ENCODE measurements at places on chromosomes 5 and 9. TPM values are rescaled to one million over a fixed set of nuclear protein-coding genes. Genes with fewer than 3 reads are reported as not detected.

PCDHB3 gene
- 4.1 TPM for total RNA-seq

FAM163B gene
- total RNA-seq = not detected

C1QTNF2 gene
- 2.8 TPM for total RNA-seq

DMRT3 gene
- not detected for total RNA-seq

BNC2 gene
- total RNA-seq = 18.6 TPM

RAB3C gene
- 1.2 TPM for total RNA-seq

UGCG gene
- 68.5 TPM for total RNA-seq

FIBCD1 gene
- total RNA-seq = 3.3 TPM

RGS7BP gene
- 0.94 TPM for total RNA-seq

CMYA5 gene
- 1.1 TPM for total RNA-seq

DNA sequence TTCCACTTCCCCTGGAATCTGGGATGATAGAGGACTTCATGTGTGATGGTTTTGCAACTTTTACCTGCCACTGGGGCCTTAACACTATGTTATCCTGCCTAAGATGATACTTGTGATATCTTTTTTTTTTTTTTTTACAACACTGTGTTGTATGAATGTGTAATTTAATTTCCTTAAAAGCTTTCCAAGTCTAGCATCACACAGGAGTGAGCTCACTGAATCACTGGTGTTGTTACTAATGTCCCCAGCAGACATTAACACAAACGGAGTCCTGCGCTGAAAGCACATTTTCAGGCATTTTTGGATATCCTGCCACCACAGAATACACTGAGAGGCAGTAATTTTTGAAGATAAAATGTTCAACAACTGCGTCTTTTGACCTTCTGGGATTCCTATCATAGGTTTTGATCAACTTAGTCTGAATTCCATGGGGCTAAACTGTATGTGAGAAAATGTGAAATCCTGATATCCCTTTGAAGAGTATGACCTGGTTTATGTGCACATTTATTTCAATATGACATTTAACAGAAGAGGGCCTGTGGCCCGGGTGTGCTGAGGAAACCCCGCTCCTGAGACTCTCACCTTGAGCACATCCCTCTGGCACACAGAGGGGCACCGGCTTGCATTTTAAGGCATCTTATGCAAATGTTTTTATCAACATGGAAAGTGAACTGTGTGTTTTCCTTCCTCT is 118.0 kb downstream of the FSTL4 start:
- DNase-seq = no peak
- no peaks in the 10 kb centered on the region for H3K27me3 ChIP-seq
- H3K4me1 ChIP-seq = no peaks in the 10 kb centered on the region

GRCh38 chr5:103519550-103519949 is 43.0 kb downstream of the NUDT12 start:
- DNase-seq = no peak
- H3K36me3 ChIP-seq = no peaks in the 10 kb centered on the region
- H3K4me1 ChIP-seq = no peaks in the 10 kb centered on the region
- H3K27ac ChIP-seq = no peak overlapping the region
- H3K4me3 ChIP-seq = no peak overlapping the region

DNA sequence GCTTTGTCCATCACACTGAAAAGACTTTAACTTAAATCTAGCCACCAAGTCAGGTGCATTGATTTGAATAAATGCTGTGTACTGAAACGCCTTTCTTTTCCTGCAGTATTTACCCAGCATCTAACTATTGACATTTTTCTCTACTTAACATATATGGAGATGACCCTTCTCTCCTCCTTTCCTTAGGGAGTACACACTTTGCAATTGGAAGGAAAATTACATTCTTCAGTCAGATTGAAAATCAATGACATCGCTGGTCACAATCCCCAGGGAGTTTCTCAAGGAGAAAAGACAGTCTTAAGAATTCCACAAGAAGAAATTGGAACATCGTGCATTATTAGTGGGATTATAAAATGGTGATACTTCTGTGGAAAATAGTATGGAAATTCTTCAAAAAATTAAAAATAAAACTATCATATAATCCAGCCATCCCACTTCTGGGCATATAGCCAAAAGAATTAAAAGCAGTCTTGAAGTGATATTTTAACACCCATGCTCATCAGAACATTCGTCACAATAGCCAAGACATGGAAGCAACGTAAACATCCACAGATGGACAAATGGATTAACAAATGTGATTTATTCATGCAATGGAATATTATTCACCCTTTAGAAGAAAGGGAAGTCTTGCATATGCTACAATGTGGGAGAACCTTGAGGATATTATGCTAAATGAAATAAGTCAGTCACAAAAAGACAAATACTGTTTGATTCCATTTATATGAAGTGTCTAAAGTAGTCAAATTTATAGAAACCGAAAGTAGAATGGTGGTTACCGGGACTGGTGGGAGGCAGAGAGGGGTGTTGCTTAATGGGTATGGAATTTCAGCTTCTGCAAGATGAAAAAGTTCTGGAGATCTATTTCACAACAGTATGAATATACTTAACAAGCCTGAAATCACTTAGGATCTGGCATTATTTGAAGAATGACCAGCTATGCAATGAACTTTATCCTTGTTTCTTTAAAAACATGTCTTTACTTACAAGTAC is 14.3 kb upstream of the FREM1 start:
- no peak for DNase-seq
- no peaks in the 10 kb centered on the region for H3K4me1 ChIP-seq
- no peak overlapping the region for H3K27ac ChIP-seq
- H3K36me3 ChIP-seq = no peaks in the 10 kb centered on the region

GRCh38 chr9:10265153-10265631 is 347.6 kb downstream of the PTPRD start:
- H3K27ac ChIP-seq = no peak overlapping the region
- H3K4me3 ChIP-seq = no peak overlapping the region
- H3K36me3 ChIP-seq = no peaks in the 10 kb centered on the region

DNA sequence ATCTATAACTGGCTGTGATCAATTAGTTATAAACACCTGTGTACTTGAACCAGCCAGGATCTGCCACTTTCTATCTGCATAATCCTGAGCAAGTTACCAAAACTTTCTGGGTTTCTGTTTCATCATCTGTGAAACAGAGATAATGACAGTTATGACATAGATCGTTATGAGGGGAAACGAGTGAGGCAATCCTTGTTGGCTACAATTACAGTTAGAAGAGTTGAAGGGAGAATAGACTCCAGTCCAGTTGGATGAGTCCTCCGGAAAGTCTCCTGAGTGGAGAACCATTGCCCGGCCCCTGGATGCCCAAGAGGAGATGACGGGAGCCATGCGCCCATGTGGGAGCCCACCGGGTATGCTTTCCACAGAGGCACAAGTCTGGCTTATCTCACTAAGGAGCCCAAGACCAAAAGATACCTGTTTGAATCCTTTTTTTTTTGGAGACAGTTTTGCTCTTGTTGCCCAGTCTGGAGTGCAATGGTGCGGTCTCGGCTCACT is 4.5 kb downstream of the PDE6A start:
- no peaks in the 10 kb centered on the region for H3K4me1 ChIP-seq
- no peak for DNase-seq
- H3K27me3 ChIP-seq = no peaks in the 10 kb centered on the region
- no peaks in the 10 kb centered on the region for H3K36me3 ChIP-seq

- no peak for DNase-seq
- H3K27me3 ChIP-seq = no peaks in the 10 kb centered on the region
- H3K4me1 ChIP-seq = no peaks in the 10 kb centered on the region
- no peak overlapping the region for H3K27ac ChIP-seq
- H3K36me3 ChIP-seq = no peaks in the 10 kb centered on the region
Observed at GRCh38 chr9:99069546-99069945, 35.4 kb upstream of the TGFBR1 start.

- no peak overlapping the region for H3K4me3 ChIP-seq
- no peaks in the 10 kb centered on the region for H3K36me3 ChIP-seq
- H3K27me3 ChIP-seq = no peaks in the 10 kb centered on the region
- no peak overlapping the region for H3K27ac ChIP-seq
- peaks cover 16% of the 10 kb centered on the region for H3K4me1 ChIP-seq
- no peak for DNase-seq
Observed at GRCh38 chr5:56737002-56737621, 78.2 kb upstream of the MAP3K1 start.

GRCh38 chr5:96870094-96871026 is 5.9 kb upstream of the ERAP2 start:
- H3K36me3 ChIP-seq = no peaks in the 10 kb centered on the region
- no peaks in the 10 kb centered on the region for H3K27me3 ChIP-seq
- H3K4me3 ChIP-seq = no peak overlapping the region
- no peak overlapping the region for H3K27ac ChIP-seq

GRCh38 chr5:131824631-131825030 is 27.8 kb upstream of the FNIP1 start:
- DNase-seq = no peak
- H3K36me3 ChIP-seq = no peaks in the 10 kb centered on the region
- no peak overlapping the region for H3K4me3 ChIP-seq
- no peaks in the 10 kb centered on the region for H3K27me3 ChIP-seq

DNA sequence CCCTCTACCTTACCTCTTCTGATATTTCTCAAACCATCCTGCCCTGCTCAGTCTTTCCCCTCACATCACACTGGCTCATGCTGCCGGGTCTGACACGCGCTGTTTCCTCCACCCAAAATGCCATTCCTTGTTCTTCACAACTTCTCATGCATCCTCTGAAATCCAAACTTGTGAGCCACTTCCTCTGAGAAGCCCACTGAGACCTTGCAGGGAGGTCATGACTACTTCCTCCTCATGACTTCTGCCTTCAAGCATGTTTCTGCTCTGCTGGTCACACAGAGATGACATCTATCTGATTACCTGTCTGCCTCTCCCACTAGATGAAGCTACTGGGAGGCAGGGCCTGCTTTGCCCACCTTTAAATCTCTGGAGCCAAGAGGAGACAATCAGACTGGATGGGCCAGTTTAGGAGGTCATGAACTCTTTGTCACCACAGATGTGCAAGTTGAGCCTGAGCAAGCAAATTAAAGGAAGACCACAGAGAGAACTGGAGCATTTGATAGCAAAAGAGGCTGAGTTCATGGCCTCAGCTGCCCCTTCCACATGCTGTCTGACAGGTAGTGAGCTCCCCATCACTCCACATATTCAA is 119.8 kb upstream of the TBC1D2 start:
- no peaks in the 10 kb centered on the region for H3K4me1 ChIP-seq
- no peaks in the 10 kb centered on the region for H3K27me3 ChIP-seq
- H3K36me3 ChIP-seq = no peaks in the 10 kb centered on the region
- H3K27ac ChIP-seq = peak overlapping the region; percentile 10

- no peaks in the 10 kb centered on the region for H3K4me1 ChIP-seq
- no peak overlapping the region for H3K4me3 ChIP-seq
- no peaks in the 10 kb centered on the region for H3K36me3 ChIP-seq
- no peaks in the 10 kb centered on the region for H3K27me3 ChIP-seq
- DNase-seq = no peak
- H3K27ac ChIP-seq = no peak overlapping the region
Observed at GRCh38 chr5:156561651-156562050, 234.7 kb downstream of the SGCD start.

DNA sequence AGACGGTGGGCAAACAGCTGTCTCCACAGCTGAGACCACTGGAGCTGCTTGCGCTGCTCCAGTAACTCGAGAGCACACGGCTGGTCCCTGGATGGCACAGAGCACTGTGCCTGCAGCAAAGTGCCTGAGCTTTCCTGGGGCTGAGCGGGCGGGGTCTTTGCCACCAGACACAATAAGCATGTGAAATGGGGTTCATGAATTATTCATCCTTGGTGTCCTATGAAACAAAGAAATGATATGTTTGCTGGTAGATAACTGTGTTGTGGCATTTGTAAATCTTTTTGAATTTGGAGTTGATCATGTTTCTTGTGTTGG is 151.7 kb upstream of the MPDZ start:
- DNase-seq = no peak
- H3K27ac ChIP-seq = no peak overlapping the region
- no peak overlapping the region for H3K4me3 ChIP-seq
- H3K27me3 ChIP-seq = no peaks in the 10 kb centered on the region

DNA sequence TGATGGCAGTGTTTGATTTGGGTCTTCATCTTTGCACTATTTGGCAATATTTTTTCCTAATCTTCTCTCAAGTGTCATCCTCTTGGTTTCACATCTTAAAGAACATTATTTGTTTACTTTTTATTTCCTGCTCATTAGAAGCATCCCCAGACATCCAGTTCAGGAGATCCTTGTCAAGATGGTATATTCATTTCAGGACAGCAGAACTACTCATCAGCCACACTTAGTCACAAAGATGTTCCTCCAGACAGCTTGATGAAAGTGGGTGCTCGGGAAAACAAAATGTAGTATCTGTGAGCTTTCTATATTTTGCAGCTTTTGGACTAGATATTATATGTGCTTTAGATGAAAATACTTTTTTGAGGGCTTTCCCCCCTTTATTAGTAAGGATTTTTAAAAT is 72.1 kb upstream of the SREK1 start:
- H3K27me3 ChIP-seq = no peaks in the 10 kb centered on the region
- DNase-seq = no peak
- H3K36me3 ChIP-seq = no peaks in the 10 kb centered on the region
- no peak overlapping the region for H3K27ac ChIP-seq
- no peaks in the 10 kb centered on the region for H3K4me1 ChIP-seq
- H3K4me3 ChIP-seq = no peak overlapping the region

GRCh38 chr9:136292026-136292538 is 11.8 kb downstream of the CCDC187 start:
- H3K4me3 ChIP-seq = no peak overlapping the region
- no peaks in the 10 kb centered on the region for H3K27me3 ChIP-seq
- no peak overlapping the region for H3K27ac ChIP-seq
- no peaks in the 10 kb centered on the region for H3K36me3 ChIP-seq
- H3K4me1 ChIP-seq = no peaks in the 10 kb centered on the region

DNA sequence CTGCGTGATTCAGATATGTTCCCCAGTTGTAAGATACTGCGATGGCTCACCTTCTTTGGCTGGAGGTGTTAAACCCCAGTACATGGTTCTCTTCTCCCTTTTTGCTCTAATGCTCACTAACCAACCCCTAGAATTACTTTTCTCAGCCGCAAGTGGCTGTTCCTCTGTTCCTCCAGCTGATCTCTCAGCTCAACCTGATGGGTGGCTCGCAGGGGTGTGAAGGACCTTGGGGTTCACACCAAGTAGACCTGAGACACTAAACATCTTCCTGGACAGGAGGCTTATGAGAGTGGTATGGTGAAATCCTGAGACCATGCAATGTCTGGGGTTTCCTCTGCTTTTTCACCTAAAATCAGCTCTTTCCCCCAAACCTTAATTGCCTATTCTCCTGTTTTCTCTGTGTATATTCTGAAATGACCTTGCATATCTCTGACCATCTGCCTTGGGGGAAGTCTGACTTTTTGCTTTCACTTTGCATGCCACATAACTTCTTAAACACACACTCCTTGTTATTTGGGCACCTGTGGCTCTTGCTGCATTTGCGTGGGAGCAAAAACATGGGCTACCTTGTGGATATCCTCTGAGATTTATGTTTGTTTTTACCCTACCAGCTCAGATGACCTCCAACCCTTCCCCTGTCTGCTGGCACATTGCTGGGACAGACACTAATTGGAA is 15.9 kb upstream of the IFNA14 start:
- no peak for DNase-seq
- H3K36me3 ChIP-seq = no peaks in the 10 kb centered on the region
- no peaks in the 10 kb centered on the region for H3K4me1 ChIP-seq
- H3K4me3 ChIP-seq = no peak overlapping the region
- H3K27ac ChIP-seq = no peak overlapping the region
- H3K27me3 ChIP-seq = no peaks in the 10 kb centered on the region

GRCh38 chr5:168301593-168302390 is 10.3 kb downstream of the WWC1 start:
- H3K27me3 ChIP-seq = no peaks in the 10 kb centered on the region
- peak overlapping the region; percentile 83 for H3K27ac ChIP-seq
- no peak for DNase-seq
- no peaks in the 10 kb centered on the region for H3K4me1 ChIP-seq
- H3K4me3 ChIP-seq = no peak overlapping the region

All from Peyer's patch (tissue), 4 donors.